ENCODE measurements at places on chromosomes 4 and X.

- no peak for DNase-seq
Observed at GRCh38 chr4:182764137-182764536, 153.0 kb downstream of the DCTD start.

- no peak for DNase-seq
Observed at GRCh38 chr4:8307714-8308113, 38.2 kb downstream of the HTRA3 start.

GRCh38 chrX:155022585-155022984 lies at the start of gene F8:
TSS of gene F8 (minus strand) at chrX:155022723. CDS start at chrX:155022552, 171 bp downstream.
- DNase-seq, result no peak

DNA sequence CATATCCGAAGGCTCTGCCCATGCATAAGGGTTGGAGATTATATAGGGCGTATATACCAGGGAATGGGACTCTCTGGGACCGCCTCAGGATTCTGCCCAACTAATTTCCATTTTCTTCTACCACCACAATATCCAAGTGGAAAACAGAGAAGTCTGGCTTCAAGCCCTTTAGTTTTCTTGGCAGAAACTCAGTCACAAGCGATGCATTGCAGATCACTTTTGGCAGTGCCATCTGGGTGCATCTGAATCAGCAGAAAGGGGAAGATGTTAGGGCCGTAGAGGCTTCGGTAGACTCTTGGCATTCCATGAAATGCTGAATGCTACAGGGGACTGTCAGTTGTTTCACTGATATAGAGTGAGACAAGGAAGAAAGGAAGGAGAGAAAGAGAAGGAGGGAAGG lies 94.1 kb upstream of the FAM9B start:
- no peak for DNase-seq

DNA sequence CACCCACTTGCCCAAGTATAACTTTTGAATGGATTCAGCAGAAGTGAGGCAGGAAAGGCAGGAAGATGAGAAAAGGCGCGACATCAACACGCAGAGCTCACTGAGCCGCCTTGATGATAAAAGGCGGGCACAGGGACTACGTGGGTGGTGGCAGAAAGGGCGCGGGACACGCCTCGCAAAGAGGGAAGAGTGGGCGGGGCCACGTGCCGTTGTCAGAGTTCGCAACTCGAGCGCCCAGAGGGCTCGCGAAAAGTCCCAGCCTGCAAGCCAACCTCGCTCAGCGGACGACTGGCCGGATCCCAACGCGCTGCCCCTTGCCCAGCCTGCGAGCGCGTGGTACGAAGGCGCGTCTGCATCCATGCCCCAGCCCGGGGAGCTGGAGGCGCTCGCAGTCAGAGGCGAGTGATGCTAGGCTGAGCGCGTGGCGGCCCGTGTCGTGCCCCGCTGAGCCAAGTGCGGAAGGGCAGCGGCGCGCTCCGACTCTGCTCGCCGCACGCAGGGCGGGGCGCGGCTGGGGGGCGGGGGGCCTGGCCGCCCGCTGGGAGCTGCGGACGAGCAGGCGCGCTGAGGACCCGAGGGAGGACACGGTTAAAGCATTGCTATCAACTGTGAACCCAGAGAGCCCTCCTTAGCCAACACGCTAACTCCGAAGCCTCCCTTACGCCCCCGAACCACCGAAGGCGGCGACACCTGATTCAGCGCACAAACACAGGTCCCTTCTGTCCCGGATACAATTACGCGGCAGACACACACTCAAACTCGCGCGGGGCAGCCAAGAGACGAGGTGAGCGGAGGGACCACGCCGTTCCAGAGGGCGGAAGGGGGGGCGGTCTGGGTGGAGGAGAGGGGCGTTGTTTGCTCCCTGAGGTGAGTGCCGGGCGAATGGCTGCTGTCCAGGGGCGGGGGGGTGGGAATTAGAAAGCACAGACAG lies at the start of gene UGT8:
UGT8 (plus strand) TSS at position 617 of the 931 bp plus-strand sequence. CDS start 24,074 bp downstream, outside the sequence.
- no peak for DNase-seq

DNA sequence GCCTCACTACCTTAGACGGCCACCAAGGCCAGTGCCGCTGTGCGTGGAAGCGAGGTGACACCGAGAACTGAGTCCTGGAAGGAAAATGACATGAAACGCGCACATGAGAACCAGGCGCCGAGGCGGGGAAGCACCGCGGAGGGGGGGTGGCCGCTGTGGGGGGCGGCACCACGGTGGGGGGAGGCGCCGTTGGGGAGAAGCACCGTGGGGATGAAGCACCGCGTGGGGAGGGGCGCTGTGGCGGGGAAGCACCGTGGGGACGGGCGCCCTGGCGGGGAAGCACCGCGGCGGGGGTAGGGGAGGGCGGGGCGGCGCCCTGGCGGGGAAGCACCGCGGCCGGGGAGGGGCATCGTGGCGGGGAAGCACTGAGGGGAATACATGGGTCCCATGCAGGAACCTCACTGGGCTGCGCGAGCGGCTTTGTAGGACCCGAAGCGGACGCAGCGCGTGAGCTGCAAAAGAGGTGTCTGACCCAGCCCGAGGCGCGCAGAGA lies 28.0 kb downstream of the PPP2R3B start:
- no peak for DNase-seq

DNA sequence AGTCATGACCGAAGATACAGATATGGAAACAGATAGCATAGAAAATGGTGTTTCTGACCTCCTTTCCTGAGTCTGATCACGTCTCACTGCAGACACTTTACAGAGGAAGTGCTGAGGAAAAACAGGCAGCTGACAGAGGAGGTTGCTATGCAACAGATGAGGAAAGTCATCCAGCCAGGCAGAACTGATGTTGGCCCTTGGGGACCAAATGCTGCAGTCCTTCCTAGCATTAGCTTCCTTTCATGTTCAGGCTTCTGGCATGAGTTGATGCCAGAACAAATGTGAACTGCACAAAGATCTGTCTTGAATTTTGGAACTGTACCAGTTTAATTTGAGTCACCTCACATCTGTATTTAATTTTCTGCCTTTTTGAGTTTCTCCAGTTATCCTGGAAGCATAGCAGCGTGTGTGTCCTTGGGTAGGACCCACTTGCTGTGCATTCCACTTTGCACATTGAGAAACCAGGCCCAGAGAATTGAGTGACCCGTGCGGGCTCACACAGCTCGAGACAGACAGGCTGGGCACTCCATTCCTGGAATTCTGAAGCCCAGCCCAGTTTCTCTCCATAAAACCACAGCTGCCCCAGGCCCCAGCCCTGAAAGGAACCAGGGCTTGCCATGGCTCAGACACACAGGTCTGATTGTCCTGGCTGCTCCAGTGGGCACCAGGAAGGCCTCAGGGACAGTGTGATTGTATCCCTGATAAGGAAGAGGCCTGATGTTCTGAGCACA lies 1.4 kb upstream of the MAGED1 start:
- DNase-seq, result no peak

GRCh38 chrX:152904151-152905080 lies 6.5 kb downstream of the ZNF185 start:
- no peak for DNase-seq

DNA sequence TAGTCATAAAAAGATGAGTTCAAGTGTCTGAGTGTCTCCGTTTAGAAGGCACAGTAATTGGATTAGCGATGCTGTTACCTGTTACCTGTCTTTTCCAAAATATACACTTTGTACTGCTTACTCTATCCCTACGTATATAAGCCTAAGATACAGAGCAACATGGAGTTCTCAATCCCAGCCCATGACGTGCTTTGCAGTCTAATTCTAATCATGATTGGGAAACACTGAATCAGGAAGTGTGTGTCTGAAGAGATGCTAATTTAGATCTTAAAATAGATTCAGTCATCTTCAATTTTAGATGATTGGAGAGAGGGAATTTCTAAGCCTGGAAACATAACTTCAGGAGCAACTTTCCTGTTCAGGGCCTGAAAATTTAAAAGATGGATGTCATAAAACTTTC lies 115.1 kb downstream of the PCDH19 start:
- DNase-seq, result no peak

GRCh38 chr4:30619679-30620078 lies 100.5 kb upstream of the PCDH7 start:
- DNase-seq, result no peak

- no peak for DNase-seq
Observed at GRCh38 chr4:182348779-182349326, 105.7 kb downstream of the TENM3 start.

GRCh38 chr4:128379860-128380259 lies 92.2 kb upstream of the PGRMC2 start:
- no peak for DNase-seq

DNA sequence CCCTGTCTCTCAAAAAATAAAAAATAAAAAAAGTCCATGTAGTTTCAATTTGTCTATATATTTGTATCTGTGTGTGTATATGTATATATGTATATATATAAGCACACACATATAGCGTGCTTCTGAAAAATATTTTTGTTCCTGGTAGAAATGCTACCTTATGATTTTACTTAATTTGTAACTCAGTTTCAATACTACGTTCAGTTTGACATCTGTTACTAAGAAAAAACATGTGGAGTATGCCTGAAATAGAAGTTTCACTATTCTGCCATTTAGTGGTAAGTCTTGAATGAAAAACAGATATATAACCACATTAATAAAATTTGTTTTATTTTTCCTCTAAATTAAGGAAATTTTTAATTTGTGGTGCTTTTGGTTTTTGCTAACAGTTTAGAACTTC lies 14.2 kb downstream of the FSTL5 start:
- DNase-seq, result no peak

GRCh38 chr4:138775890-138776289 lies 239.7 kb upstream of the NOCT start:
- DNase-seq, result no peak

- DNase-seq, result no peak
Observed at GRCh38 chrX:150694738-150695410, 1.7 kb downstream of the MTMR1 start.

DNA sequence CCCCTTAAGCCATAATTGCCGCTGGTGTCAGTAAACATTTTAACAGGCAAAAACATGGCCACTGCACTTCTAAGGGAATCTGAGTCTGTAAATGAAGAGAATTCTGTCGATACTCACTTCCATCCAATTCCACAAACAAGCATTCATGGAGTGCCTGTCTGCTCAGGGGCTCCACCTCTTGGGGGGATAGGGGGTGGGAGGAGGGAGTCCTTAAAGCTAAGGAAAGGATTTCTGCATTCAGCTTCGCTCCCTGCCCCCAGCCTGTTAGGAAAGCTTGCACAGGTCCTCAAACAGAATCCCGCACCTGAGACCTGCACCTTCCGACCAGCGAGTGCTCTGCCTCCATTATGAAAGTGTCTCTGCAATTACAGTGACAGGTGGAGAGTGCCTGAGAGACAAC lies 130.2 kb upstream of the KIT start:
- no peak for DNase-seq

- no peak for DNase-seq
Observed at GRCh38 chrX:74104356-74105015, 199.5 kb upstream of the ZCCHC13 start.

DNA sequence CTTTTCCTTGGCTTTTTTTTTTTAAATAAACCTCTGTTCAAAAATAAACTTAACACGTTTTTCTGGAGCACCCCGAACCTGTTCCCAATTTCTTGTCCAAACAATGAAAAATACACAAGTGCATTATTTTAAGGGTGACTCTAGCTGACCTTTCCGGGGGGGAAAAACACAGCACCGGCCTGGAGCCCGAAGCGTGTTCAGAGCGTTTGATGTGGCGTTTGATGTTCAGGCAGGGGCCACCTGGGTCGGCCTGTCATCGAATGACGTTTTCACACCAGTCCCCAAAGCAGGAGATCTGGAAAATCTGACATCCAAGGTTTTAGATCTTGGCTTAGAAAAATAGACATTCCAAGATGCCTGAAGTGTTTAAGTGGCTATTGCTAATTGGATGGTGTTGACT lies 282.1 kb downstream of the SHOX start:
- DNase-seq, result no peak

DNA sequence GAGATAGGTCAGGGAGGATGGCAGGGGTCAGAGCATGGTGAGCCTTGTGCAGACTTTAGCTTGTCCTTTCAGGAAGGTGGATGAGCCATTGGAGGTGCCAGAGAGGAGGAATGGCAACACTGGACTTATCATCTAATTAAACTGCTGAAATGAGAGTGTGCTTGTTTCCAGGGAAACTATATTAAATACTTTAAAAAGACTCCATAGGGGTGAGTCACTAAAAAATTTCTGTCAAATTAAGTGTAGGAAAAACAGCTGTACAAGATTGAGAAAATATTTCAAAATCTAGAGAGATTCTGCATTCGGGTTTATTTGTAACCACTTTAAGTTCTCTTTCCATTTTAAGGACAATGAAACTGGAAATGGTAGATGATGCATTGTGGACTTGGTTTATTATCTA lies 11.4 kb downstream of the FRAS1 start:
- no peak for DNase-seq

GRCh38 chr4:151166636-151167035 lies 67.2 kb downstream of the RPS3A start:
- DNase-seq, result no peak

DNA sequence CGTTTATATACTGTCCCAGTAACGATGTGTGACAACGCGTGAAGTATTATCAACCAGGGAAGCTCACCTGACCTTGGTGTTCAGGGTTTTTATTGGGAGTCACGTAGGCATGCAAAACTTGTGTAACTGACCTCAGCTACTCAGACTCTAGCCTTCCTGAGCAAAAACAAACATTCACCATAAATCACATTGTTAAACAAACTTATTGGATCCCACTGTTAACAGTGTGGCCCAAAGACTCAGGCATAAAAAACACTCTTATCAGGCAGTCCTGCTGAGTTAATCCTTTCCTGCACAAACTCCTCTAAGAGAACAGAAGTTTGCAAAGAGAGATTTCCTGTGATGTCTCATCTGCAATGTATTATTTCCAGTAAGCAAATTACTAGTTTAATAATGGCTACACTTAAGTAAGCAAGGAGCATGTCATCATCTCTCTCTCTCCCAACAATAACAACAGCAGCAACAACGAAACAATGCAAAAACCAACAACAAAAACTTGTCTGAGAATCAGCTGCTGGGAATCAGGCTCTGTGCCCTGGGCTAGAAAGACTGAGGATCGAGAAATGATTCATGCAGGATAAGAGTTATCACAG lies 12.0 kb downstream of the GAGE1 start:
- no peak for DNase-seq

- DNase-seq, result no peak
Observed at GRCh38 chr4:113347245-113347644, 297.8 kb downstream of the ANK2 start.

- DNase-seq, result no peak
Observed at GRCh38 chrX:40083120-40083978, 14.4 kb downstream of the BCOR start.

- no peak for DNase-seq
Observed at GRCh38 chr4:76178296-76178695, 30.1 kb upstream of the NUP54 start.

GRCh38 chrX:17839269-17839668 lies 21.8 kb downstream of the RAI2 start:
- DNase-seq, result no peak

GRCh38 chr4:19309378-19309777 lies 942.3 kb upstream of the SLIT2 start:
- no peak for DNase-seq

DNA sequence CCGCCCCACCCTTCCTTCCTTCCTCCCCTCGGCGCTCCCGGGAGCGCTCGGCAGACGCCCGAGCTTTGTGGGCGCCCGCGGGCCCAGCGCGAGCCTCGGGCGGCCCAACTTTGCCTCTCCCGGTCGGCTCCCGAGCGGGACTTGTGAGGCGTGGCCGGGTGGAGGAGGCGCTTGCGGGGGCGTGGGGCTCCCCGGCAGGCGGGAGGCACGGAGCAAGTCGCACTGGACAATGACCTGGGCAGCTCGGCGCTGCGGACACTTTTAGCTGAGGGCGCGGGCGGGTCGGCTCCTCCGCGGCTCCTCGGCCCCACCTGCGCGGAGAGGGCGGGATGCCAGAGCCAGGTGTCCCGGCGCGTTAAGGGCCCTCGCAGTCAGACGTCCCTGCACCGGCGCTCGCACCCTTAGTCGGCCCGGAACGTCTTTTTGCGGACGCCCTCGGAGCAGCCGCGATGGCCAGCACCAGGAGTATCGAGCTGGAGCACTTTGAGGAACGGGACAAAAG lies 385 bp downstream of the DCLK2 start:
- no peak for DNase-seq

- no peak for DNase-seq
Observed at GRCh38 chrX:106606571-106606970, 5.2 kb upstream of the RADX start.
